ENCODE measurements at places on chromosomes 7 and 10. TPM values are rescaled to one million over a fixed set of nuclear protein-coding genes. Genes with fewer than 3 reads are reported as not detected.

Gene ARL4A
- total RNA-seq: 68.8 TPM

Gene TMEM270
- 0.13 TPM for total RNA-seq

Gene CCDC3
- 0.93 TPM for total RNA-seq

Gene CUZD1
- 1.4 TPM for total RNA-seq

Gene ZPBP
- total RNA-seq: not detected

Gene CALCR
- total RNA-seq: not detected

Gene ANKRD1
- total RNA-seq: 43.9 TPM

Gene TSPAN12
- 0.79 TPM for total RNA-seq

Gene CAV2
- 198 TPM for total RNA-seq

Gene NDUFB2
- total RNA-seq: 331 TPM

Gene GPAM
- total RNA-seq: 8.5 TPM

Gene SKIDA1
- total RNA-seq: 0.74 TPM

Gene CTBP2
- 120 TPM for total RNA-seq

Gene CALU
- total RNA-seq: 150 TPM

Gene KCNIP2
- total RNA-seq: 0.98 TPM

Gene NXPH1
- not detected for total RNA-seq

Gene UNC5B
- 3.3 TPM for total RNA-seq

Gene DRGX
- 0.08 TPM for total RNA-seq

Gene AGR3
- not detected for total RNA-seq

Gene HSPA12A
- 9.3 TPM for total RNA-seq

Gene CXCL12
- 0.06 TPM for total RNA-seq

Gene OPN1SW
- total RNA-seq: not detected

Gene LRRC17
- total RNA-seq: 0.12 TPM

Gene CDH23
- 1.9 TPM for total RNA-seq

Gene GSAP
- total RNA-seq: 3.3 TPM

Gene CACNA2D1
- total RNA-seq: 7.0 TPM

Gene IRF5
- total RNA-seq: 17.8 TPM

Gene NUP205
- total RNA-seq: 48.6 TPM

Gene NUTM2B
- total RNA-seq: 0.36 TPM

Gene SLC39A12
- total RNA-seq: not detected

Gene CLDN12
- 24.9 TPM for total RNA-seq

Gene TSPAN15
- 103 TPM for total RNA-seq

Gene RBP3
- not detected for total RNA-seq

Gene FRMD4A
- 2.6 TPM for total RNA-seq

Gene GRID2IP
- not detected for total RNA-seq

Gene ZNF117
- total RNA-seq: 0.32 TPM
